Stomach (tissue), 19 donors: ENCODE measurements at places on chromosomes 7 and 10. TPM values are rescaled to one million over a fixed set of nuclear protein-coding genes. Genes with fewer than 3 reads are reported as not detected.
A peak's percentile ranks its signal among the peaks of the same experiment; 100 is the strongest.

LRRD1 gene
- not detected for total RNA-seq

MBL2 gene
- total RNA-seq, result not detected

NPSR1 gene
- not detected for total RNA-seq

INHBA gene
- total RNA-seq, result 0.58 TPM

MYO1G gene
- 1.8 TPM for total RNA-seq

SLC18A3 gene
- not detected for total RNA-seq

ZNF33B gene
- total RNA-seq, result 67.9 TPM

CFAP46 gene
- 2.3 TPM for total RNA-seq

MBLAC1 gene
- total RNA-seq, result not detected

NKX1-2 gene
- total RNA-seq, result not detected

ALKBH4 gene
- 27.4 TPM for total RNA-seq

PDE6C gene
- not detected for total RNA-seq

RPA3 gene
- total RNA-seq, result 25.2 TPM

DNA sequence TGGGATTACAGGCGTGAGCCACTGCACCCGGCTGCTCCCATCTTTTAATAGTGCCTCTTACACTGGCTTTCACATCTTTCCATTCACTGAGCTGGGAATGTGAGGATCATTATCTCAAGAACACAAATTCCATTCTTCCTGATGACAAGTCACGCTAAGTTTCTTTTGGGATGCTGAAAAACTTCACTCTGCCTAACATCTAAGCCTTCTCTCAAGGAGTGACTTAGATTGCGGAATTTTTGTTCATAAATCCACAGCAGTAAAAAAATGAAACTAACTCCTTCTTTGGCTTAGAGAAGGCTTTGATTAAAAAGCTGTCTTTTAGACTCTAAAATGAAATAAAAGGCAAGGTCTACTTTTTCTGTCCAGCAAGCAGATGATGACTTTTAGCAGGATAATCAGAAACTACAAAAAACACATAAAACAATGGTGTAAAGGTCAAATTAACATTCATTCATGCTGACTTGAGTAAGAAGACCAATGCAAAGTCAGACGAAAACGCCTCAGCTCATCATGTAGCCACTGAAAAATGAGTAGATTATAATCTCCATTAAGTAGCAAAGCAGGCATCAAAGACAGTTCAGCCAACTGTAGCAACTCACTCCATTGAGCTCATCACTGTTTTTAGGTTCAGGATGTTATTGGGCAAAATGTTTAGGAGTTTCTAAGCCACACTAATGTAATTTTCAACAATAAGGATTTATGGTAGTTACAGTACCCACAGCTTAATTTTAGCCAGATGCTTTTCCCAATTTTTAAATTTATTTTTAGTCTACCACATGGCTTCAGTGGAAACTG lies 178.8 kb downstream of the ELMO1 start:
- DNase-seq, result no peak

DNA sequence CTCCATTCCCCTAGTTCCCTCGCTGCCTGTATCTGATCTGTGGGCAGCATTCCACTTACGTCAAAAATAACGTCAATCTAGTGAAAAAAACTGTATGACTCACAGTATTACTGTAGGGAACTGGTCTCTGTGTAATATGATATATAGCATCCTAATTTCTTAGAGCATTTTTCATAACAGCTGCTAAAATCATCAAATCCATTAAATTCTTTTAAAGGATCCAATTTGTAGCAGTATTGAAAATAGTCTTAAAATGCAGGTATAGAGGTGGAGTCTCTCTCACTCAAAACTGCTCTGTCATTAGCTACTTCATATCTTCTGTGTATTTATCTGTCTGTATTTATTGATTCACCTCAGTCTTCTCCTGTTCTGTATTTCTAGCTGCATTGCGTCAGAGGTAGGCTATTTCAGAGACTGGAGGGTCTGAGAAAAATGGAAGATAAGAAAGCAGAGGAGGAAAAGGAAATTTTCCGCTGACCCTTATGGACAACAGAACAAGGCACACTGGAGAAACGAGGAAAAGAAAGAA lies 59.9 kb downstream of the PON1 start:
- DNase-seq, result no peak

- DNase-seq, result peak; percentile 65
These were observed 71.7 kb downstream of the SH3PXD2A start for GRCh38 chr10:103783681-103784080.

GRCh38 chr7:38775506-38776175 lies 133.3 kb downstream of the VPS41 start:
- DNase-seq, result no peak

- no peak for DNase-seq
These were observed 148.1 kb upstream of the FAM3C start for GRCh38 chr7:121544238-121544637.

- DNase-seq, result no peak
These were observed 307.5 kb upstream of the ANKRD30A start for GRCh38 chr10:36817898-36818297.

GRCh38 chr7:132655131-132655727 lies 79.0 kb upstream of the PLXNA4 start:
- DNase-seq, result peak; percentile 28

GRCh38 chr7:67913604-67914003 lies 917.0 kb downstream of the TYW1 start:
- no peak for DNase-seq

DNA sequence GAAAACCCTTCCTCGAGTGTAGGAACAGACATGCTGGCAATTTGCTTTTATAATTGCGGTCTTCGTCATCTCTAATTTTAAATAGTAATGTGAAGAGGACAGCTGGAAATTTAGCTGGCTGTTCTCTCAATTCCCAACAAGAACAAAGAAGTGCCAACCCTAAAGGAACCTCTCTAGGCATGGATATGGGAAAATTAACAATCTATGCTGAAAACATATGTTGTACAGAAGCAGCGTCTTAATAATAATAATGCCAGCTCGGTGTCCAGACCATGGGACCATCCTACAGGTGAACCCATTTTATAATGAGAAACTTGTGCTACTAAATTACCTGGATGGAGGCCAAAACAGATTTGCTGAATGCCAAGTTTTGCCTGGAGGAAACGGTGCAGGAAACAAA lies 641.4 kb upstream of the MGMT start:
- DNase-seq, result no peak

- no peak for DNase-seq
These were observed 15.2 kb downstream of the NPY start for GRCh38 chr7:24299192-24299591.

GRCh38 chr7:26862834-26863233 lies 1.6 kb downstream of the SKAP2 start:
- DNase-seq, result no peak

GRCh38 chr10:649798-650440 lies 39.5 kb downstream of the DIP2C start:
- peak; percentile 87 for DNase-seq

GRCh38 chr10:90308223-90308622 lies 549.6 kb downstream of the HTR7 start:
- DNase-seq, result peak; percentile 46

GRCh38 chr10:92688927-92689662 lies 660 bp upstream of the HHEX start:
- peak; percentile 43 for DNase-seq

DNA sequence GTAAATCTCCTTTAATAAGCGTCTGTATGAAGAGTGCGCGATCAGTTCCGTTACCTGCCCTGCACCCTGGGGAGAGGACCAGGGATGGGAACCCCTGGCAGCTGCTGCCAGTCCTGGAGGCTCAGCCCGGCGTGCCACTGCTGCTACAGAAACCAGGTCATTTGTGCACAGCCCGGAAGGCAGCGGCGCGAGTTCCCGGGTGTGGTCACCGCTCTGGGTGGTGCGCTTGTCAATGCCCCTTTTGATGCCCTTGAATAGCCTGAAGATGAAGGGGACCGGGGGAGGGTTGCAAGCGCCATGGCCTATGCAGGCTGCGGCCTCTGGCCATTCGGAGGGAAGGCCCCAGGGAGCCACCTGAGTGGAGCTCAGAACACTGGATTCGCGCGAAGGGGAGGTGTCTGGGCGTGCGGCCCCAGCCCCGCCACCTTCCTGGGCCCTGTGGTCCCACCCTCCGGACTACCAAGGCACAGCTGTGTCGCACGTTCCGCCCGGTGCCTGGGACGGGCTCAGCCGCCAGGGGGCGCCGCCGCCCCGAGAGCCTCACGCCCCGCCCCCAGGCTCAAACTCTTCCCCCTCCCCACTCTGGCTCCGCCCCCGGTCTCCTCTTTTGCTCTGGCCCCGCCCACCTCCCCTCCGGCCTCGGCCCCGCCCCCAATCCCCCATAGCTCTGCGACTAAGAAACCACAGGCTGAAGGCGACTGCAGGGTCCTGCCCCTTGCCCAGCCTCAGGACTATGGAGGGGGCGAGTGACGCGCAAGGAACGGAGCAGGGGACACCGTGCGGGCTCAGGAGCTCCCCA lies 16.5 kb downstream of the AP5Z1 start:
- peak; percentile 33 for DNase-seq
